ENCODE measurements at places on chromosomes 11 and 22.

DNA sequence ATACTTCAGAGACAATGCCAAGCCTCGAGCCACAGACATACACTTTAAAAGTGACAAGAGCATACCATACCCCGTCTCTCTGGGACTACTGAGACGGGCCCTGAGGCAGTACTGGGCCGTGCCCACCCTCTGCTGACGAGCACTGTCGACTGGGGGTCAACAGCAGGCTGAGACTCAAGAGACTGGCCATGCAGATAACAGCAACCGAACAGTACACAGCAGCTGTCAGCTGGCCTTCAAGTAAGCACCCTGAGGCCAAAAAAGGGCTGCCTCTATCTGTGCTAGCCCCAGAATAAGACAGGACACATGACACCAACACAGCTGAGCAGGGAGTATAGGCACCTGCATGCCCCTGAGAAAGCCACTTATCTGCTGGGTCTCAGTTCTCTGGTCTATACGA, 18.9 kb upstream of the TMEM121B start:
- no peak for DNase-seq

DNA sequence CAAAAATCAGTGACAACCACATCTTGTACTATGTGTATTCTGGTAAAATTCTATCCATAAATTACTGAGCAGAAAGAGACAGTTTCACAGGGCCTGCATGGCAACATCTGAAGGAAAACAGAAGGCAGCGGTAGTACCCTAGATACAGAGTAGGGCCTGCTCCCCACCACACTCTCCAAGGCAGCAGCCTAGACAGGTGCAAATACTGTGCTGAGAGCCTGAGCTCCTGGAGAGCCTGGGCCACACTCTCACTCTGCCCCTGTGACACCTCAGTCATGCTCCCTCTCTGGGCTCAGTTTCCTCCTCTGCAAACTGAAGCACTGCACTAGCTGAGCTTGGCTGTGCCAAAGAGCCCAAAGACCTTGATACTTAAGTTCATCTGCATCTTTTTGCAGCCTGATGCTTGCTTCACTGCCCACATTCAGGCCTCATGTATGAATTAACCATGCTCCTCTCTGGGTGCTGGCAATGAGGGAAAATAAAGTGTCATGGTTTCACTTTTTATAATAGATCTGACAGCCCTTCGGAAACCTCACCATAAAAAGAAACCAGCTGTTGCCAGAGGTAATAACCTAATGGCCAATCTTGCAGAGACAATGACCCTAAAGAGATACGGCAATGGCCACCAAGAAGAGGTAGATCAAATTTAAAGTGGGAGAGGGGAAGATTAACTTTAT, 104.7 kb downstream of the PLEKHA7 start:
- no peak for DNase-seq

DNA sequence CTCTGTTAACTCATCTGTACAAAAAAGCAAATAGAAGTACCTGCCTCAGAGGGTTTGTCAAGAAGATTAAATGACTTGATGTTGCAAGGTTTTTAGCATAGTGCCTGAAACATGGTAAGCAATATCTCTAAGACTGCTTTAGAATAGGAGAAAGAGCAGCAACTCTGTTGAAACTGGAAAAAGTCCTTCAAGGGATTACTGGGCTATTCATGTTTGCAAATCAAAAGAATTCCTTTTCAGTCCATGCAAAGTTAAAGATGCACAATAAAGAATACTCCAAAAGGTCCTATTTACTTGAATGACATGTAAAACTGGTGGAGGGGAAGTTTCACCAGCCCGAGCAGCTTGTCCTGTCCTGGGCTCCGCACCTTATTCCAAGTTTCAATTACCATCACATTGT, 70.6 kb downstream of the C2CD3 start:
- DNase-seq = no peak

DNA sequence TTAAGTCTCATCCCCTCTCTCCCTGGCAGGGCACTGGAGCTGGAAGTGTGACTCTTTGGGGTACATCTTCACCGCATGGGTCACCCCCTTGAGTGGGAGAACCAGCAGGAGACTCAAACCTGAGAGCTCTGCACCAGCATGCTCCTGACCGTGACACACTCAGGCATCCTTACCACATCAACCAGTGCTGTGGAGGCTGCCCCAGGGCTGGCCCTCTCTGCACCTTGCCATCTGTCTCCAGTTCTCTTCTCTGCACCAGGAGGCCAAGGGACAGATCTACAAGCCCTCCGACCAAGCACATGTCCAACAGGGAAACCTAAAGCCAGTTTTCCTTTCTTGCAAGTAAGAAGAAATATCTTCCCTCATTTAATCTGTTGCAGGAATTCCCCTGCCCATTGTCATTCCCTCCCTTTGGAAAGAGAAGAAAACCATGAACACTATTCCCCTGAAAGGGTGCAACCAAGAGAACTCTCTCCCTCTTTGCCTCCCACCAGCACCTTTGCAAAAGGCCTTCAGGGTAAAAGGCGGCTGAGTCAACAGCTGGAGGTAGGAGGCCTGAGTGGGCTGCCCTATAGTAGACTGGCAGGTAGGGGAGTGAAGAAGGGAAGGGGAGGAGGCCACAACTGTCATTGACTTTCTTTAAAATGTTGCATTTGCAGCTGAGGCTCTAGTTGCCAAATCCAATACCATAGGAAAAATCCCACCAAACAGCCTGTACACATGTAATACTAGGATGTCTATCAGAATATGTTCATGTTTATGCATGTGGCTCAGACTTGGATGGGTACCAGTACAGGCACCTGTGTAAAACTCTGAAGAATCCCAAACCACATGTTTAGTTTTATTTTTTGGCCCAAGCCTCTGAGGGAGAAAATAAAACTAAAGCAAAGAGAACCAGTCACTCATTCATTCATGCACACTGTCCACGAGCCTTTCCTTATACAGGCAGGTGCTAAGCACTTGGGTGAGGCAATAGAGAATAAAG, 117.0 kb downstream of the WT1 start:
- DNase-seq = no peak

- DNase-seq = no peak
Observed at GRCh38 chr22:39106326-39106725, 9.3 kb downstream of the APOBEC3H start.

- no peak for DNase-seq
Observed at GRCh38 chr11:69634590-69634989, 6.4 kb upstream of the CCND1 start.

DNA sequence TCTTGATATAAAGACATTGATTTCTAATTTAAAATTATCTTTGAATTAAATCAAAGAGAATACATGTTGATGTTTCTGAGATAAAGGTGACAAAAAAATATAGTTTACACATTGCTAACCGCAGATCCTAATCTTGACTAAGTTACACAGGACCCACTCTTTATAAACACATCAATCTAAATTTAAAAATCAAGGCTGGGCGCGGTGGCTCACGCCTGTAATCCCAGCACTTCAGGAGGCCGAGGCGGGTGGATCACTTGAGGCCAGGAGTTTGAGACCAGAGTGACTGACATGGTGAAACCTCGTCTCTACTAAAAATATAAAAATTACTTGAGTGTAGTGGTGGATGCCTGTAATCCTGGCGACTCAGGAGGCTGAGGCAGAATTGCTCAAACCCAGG, 1.9 kb downstream of the ARFGAP3 start:
- DNase-seq = no peak

DNA sequence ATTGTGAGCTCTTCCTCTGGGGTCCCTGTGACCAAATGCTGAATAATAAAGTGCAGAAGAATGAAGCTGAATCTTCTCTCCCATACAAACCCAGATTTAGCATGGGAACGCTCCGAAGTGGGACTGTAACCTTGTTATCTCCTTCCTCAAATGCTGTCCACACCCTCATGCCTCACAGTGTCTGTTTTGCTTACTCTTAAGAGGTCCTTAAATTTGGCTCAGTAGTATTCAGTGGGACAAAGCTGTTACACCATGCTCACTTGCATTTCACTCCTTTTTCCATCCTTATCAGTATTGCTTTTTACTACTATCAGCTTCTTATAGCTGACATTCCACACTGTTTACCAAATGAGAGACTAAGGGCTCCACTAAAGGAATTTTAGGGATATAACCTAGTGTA, 13.8 kb upstream of the AMOTL1 start:
- DNase-seq = no peak

DNA sequence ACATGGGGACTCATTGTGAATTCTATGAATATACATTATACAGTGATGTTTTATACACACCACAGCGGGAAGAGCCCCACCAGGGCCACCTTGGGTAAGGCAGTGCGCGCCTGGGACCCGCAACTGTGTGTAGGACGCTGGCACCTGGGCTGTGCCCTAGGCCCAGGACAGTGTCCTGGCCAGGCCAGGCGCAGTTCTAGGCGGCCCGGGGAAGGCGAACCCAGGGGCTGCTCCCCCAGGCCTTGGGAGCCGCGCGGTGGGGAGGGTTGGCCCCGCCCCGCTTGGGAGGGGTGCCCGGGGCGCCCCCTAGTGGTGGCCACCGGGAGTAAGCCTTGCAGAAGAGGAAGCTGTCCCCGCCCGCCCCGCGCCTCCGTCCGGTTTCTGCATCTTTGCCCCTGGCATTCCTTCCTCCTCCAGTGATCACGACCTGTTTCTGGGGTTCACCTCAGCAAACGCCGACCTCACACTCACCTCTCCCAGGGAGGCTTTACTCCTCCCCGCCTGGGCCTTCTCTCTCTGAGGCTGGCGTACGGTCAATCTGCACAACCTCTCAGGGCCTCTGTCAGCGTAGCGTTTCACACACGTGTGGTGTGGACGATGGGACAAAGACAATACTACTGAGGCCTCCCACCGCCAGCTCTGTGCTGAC, 9.5 kb upstream of the EHD1 start:
- DNase-seq = peak; percentile 82

GRCh38 chr11:61080526-61080925, 21.8 kb upstream of the CD5 start:
- peak; percentile 57 for DNase-seq

- no peak for DNase-seq
Observed at GRCh38 chr22:50473088-50473487, 1.7 kb downstream of the SBF1 start.

GRCh38 chr22:24727218-24727851, 47.2 kb downstream of the PIWIL3 start:
- DNase-seq = no peak

GRCh38 chr22:38029370-38029769, 27.8 kb upstream of the PICK1 start:
- DNase-seq = no peak

- peak; percentile 45 for DNase-seq
Observed at GRCh38 chr22:42180349-42180842, 49.8 kb upstream of the CYP2D6 start.

Data from activated naive CD4-positive, alpha-beta T cell treated with anti-CD3 and anti-CD28 coated beads, Interleukin-2, amount 50 U/mL, for 72 hours (primary cell).